ENCODE measurements at places on chromosomes 12 and 14. TPM values are rescaled to one million over a fixed set of nuclear protein-coding genes. Genes with fewer than 3 reads are reported as not detected.

Gene CMKLR1
- not detected for total RNA-seq

Gene DPY19L2
- total RNA-seq: 2.6 TPM

Gene LRP1-AS
- total RNA-seq: not detected

Gene OR11H7
- total RNA-seq: not detected

Gene ARHGAP9
- 0.22 TPM for total RNA-seq

Gene DDX23
- total RNA-seq: 80.3 TPM

Gene CCDC38
- 0.07 TPM for total RNA-seq

Gene NR4A1
- 48.1 TPM for total RNA-seq

Gene PPP1R1A
- total RNA-seq: not detected

Gene ATL1
- total RNA-seq: 4.2 TPM

Gene AMIGO2
- total RNA-seq: 183 TPM

Gene NPAS3
- not detected for total RNA-seq

Gene SYNJ2BP
- 10.8 TPM for total RNA-seq

Gene TMEM132D
- total RNA-seq: not detected

Gene TAS2R30
- total RNA-seq: not detected

Gene CIROP
- not detected for total RNA-seq

Gene LRRC43
- total RNA-seq: 0.27 TPM

Gene MAP3K9
- 4.7 TPM for total RNA-seq

Gene VDR
- 3.6 TPM for total RNA-seq

Gene ADAMTS20
- total RNA-seq: not detected

Gene LPAR5
- total RNA-seq: 0.47 TPM

Gene LRRK2
- 2.2 TPM for total RNA-seq

Gene SYCP3
- total RNA-seq: not detected

Gene SENP1
- 12.3 TPM for total RNA-seq

Gene LMO3
- not detected for total RNA-seq

Gene STYK1
- total RNA-seq: 0.55 TPM

Gene SRRM4
- total RNA-seq: not detected

Gene MTHFD1
- 104 TPM for total RNA-seq

Gene PRB2
- total RNA-seq: not detected

Gene ETFBKMT
- total RNA-seq: 0.64 TPM

Gene SIRT4
- total RNA-seq: 0.80 TPM

Gene CPNE6
- not detected for total RNA-seq

Gene SLCO1B3
- 15.3 TPM for total RNA-seq

Gene CYP46A1
- total RNA-seq: 0.02 TPM

Gene GAS2L3
- 10.2 TPM for total RNA-seq

Gene HOXC4
- total RNA-seq: 3.8 TPM

Gene KITLG
- total RNA-seq: 11.9 TPM

Gene TMEM121
- 8.9 TPM for total RNA-seq

Gene OR4M1
- not detected for total RNA-seq

Gene TMPRSS12
- not detected for total RNA-seq

Gene TAS2R50
- total RNA-seq: not detected

Gene RD3L
- not detected for total RNA-seq

Gene KLRC3
- 0.37 TPM for total RNA-seq

Gene IKBIP
- 74.8 TPM for total RNA-seq

Gene MYF5
- total RNA-seq: not detected

Gene PPP1CC
- 151 TPM for total RNA-seq

Gene CCNK
- total RNA-seq: 44.8 TPM

Gene NPFF
- not detected for total RNA-seq

Gene TPCN1
- 20.1 TPM for total RNA-seq

Gene ANO2
- total RNA-seq: not detected

Gene NOVA1
- 5.3 TPM for total RNA-seq

Gene C14orf180
- total RNA-seq: not detected

Data from A549 treated with RU486 at 1 μM for 4 hours (cell line).